NT2/D1 (cell line): ENCODE measurements at places on chromosomes 5 and 9.

- DNase-seq, result no peak
Observed at GRCh38 chr9:134435550-134436378, 109.5 kb downstream of the RXRA start.

DNA sequence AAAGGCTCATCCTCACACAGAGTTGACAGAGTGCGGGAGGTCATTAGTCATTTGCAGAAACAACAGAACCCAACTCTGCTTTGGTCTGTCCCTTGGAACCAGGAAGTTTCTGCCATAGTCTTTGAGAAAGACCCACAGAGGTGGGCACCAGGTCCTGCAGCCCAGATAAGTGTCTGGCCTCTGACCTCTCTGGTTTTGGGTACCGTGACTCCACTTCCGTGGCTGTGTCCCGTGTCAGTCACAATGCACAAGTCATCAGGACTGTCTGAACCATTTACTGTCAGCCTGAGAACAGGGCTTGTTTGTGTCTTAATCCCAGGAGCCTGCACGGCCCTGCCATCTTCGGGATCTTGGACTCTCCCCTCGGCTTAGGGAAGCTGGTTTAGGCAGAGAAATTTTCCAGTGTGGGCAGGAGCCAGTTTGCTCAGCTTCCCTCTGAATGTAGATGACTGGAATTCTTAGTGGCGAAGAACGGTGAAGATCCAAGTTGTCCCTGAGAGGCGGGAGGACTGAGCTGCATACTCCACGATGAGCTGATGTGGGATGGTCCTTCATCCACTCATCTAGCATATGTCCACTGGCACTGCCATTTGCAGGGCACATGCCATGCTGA, 11.9 kb downstream of the GSN start:
- no peak for DNase-seq

DNA sequence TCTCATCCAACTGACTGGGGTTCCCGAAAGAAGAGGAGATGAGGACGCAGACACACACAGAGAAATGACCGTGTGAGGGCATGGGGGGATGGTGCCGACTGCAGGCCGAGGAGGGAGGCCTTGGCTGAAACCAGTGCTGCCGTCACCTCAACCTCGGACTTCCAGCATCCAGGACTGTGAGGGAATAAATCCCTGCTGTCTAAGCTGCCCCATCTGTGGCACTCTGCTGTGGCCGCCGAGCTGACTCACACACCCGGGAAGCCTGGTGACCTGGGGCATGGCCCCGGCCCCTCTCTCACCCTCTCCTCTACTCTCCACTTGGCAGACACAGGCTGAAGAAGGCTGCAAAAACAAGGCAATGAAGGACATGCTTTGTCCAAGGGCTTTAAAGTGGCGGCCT, 4.4 kb upstream of the COL5A1 start:
- no peak for DNase-seq

DNA sequence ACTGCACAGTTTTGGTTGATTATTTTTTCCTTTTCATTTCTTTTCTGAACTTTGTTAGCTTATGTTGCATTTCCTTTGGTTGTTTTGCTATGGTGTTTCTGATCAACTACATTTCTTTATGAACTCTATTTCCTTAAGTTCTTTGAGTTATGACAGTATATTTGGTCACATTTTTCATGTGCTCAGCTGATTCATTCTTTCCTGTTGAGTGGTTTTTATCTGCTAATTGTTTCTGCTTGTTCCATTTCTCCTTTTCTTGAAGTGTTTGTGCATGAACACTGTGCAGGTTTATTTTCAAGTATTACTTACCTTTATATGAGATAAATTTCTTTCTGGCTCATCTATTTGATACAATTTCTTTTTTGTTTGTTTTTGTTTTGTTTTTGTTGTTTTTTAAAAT, 50.9 kb upstream of the MACIR start:
- no peak for DNase-seq

- peak; percentile 48 for DNase-seq
Observed at GRCh38 chr5:171162596-171162995, 146.5 kb upstream of the TLX3 start.

DNA sequence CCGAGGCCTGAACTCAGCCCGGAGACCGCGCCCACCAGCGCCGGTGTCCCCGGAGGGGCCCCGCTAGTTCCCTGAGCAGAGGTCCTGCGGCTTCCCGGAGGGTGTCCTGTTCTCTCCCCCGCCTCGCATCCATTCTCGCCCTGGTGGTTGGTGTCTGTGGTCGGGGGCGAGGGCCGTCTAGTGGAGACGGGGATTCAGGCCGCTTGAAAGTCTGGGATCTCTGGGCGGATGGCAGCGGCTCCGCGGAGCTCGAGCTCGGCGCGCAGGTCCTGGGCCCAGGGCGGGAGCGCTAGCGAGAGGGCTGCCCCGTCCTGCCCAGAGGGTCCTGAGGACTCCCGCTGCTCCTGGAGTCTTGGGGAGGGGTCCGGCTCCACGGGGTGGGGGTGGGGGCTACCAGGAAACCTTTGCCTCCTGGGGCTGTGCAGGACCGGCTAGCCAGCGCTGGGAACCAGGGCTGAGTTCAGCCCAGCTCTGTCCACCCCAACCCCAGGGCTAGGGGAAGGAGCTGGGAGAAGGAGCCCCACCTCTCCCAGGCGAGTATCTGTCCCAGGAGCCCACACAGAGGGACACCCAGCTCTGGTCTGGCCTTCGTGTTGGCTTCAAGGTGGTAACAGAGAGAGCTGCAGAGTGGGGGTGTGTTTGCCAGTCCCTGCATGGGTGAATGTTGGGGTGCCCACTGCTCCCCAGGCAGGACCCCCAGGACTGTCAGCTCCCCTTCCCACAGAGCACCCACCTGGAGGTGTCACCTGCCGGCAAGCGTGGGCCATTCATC, 4.0 kb downstream of the TOR4A start:
- no peak for DNase-seq

DNA sequence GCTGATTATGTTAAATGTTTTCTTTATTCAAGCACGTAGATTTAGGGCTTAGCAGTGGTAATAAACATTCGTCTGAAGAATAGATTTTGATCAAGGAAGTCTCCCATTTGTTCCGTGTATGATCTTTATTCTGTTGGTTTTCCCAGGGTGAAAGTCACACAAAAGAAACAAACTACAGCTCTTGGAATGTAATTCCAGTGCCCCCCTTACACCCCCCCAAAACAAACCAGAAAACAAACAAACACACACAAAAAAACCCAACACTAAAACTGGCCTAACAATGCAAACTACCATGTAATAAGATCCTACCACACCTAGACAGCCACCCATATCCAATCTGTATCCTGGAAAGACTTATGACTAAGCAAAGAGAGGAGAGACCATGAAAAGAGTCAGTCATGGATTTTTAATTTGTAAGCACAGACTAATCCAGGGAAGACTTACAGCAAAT, 196.2 kb upstream of the ELL2 start:
- DNase-seq, result no peak

DNA sequence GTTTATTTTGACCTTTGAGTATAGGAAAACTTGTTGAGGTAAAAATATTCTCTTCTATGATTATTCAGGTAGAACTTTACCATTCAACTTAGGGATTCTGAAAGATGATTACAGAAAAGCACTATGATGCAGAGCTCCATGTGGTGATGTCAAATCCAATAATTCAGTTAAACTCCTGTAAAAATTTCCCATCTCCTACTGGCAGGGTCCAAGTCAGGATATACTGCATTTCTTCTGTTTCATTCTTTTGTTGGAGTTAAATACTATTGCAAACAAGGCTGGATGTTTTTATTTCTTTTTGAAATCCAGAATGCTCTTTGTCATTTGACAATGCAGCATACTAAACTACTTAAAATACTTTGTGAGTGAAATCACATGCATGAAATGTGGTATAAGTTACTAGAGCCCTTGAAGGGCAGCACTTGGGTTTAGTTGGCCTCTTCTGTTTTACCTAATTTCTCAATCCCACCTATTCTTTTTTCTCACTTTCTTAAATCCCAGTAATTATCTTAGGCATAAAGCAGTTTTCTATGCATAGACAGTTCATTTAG, 204.5 kb downstream of the FBXL7 start:
- DNase-seq, result no peak

DNA sequence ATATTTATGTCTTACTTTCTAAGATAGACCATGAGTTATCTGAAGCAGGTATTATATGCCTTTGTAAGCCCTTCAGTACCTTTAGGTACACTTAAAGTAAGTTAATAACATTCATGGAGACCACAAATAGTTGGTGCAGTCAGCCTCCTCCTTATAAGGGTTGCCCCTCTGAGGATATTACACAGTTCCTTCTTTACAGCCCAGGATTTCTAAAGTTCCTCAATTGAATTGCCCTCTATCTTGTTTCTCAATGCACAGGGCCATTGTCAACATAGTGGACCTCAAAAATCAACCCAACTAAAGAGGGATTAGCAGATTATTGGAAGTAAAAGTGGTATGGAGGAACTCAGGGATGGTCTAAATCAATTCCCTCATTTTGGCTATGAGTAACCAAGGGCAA, 50.3 kb downstream of the HMHB1 start:
- DNase-seq, result no peak

DNA sequence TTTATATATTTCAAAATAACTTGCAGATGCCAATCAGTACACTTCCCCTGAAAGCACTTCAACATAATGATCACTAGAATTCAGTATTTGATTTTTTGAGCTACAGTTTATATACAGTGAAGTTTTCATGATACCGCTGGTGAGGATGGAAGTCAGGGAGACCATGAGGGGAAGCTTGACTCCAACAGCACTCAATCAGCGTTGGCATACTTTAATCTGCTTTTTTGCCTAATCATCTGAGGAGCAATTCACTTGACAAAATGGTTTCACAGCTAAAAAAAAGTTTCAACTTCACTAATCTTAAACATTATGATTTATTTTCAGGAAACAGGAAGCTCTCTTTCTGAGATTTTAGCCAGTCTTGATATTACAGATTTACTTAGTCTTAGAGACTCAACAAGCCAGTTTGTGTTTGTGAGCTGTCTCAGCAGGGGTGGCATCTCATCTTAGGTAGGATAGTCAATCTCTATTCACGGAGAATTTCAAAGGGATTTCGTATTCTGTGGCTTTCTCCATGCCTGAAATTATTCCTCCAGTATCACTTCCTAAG, 111.4 kb upstream of the ARRDC3 start:
- no peak for DNase-seq

DNA sequence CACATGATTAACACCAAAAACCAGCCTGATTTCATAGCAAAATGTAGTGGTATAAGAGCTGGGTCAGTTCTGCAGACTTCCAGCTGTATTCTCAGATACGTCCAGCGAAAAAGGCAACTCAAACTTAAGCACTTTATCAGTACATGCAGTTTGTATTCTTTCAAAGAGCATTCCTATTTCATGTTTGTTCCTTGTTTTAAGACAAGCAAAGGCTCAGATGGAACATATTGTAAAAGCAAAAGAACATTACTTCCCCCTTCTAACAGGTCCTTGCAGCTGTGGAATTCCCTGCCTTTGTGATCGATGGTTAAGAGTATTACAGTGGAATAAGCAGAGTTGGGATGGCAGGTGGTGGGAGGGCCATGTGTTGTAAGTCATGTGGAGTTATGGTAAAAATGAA, 86.3 kb upstream of the GRHPR start:
- no peak for DNase-seq

DNA sequence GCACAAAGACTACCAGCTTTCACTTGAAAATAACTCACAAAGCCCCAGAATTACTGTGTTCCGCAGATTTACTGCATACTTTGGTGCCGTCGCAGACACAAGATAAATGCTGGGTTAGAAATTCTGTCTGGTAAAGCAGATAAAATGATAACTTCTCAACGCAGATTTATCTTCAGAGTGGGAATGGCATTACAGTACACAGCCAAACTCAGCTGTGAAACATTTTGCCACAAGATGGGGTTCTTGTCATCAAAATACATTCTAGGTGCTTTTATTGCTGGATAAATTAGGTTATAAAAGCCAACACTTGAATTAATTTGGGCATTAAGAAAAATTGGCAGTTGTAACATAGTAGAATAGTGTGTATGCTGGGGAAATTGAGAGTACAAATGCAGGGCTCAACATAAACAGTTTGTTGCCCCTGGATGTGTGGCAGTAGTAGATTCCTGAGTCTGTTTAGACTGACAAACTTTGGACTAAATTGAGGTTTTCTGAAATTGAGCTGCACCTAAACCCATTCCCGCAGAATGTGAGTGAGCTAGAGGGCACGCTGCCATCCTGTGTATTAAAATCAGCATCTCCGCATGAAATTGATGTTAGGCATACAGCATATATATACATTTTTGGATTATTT, 61.1 kb downstream of the LMNB1 start:
- no peak for DNase-seq

DNA sequence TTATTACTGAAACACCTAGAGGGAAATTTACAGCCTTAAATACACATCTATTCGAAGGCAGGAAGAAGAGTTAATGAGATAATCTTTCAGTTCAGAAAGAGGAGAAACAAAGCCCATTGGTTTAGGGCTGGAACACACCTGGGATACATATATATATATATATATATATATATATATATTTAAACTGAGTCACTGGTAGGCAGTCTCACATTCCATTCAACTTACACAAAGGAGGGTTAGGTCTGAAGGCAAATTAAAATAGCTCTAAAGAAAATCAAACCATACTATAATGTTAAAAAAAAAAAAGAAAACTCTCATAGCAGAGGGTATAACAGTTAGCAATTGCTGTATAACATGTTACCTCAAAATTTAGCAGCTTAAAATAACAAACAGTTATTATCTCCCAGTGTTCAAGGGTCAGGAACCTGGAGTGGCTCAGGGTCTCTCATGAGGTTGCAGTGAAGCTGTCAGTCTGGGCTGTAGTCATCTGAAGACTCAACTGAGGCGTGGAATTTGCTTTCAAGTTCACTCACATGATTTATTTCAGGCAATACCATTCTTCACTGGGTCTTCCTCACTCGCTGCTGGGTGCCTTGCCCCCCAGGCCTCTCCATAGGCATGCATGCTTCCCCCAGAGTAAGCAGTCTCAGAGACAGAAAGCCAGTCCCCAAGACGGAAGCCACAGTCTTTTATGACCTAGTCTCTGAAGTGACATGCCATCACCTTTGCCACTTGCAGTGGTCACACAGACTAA, 332.8 kb downstream of the NSG2 start:
- DNase-seq, result no peak

GRCh38 chr9:77743386-77743785, 95.3 kb upstream of the GNA14 start:
- no peak for DNase-seq

DNA sequence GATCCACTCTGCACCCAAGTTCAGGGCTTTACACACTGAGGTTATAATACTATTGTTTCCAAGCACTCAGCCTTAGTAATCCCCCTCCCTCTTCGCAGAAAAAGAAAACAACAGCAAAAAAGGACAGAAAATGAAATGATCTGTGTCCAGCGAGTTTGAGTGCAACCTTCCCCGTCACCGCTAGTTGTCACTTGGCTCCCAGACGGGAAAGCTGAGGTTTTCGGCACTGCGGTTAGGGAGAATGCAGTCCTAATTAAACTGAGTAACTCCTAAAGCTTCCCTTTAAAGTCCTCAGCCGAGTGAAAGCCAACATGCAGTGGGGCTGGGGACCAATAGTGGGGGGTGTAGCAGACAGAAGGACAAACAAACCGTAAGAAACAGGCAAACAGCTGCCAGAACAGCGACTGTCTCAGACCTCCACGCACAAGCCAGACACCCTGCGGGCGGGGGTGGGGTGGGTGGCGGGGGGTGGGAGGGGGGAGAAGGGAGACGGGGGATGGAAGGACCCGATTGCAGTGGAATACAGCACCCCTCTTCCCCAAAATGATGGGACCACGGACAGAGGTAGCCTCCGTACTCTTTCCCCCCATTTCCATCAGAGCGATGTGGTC, 680 bp downstream of the GLRA1 start:
- no peak for DNase-seq
